Aorta (tissue), 5 donors: ENCODE measurements at places on chromosomes 3 and 15. TPM values are rescaled to one million over a fixed set of nuclear protein-coding genes. Genes with fewer than 3 reads are reported as not detected.

Gene C3orf80
- 0.49 TPM for total RNA-seq

Gene GHRL
- 1.6 TPM for total RNA-seq

Gene ZNF502
- total RNA-seq, result 5.9 TPM

DNA sequence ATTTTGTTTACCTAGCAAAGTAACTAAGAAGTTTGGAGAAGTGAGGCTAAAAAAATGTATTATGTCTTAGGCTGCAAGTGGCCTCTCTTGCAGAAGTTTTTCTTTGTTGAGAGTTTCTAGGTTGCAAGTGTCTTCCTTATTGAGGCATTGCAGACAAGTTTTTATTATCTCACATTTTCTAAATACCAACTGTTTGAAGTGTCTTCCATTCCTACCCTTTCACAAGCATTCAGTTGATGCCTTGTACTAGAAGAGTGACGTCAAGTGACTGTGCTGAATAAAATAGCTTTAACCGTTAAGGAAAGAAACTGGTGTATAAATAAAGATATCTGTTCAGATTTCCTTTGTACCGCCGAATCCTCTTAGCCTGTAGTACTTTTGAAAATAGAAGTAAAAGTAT lies 123.3 kb downstream of the ALCAM start:
- DNase-seq, result no peak

GRCh38 chr3:165439765-165440164 lies 243.6 kb upstream of the SLITRK3 start:
- DNase-seq, result no peak

GRCh38 chr3:45800611-45801010 lies 4.3 kb upstream of the SLC6A20 start:
- no peak for DNase-seq

- DNase-seq, result no peak
Measured at GRCh38 chr15:28086175-28086703, 12.9 kb downstream of the OCA2 start.

GRCh38 chr3:11514191-11514821 lies 129.4 kb downstream of the VGLL4 start:
- DNase-seq, result no peak

GRCh38 chr3:47536967-47537366 lies 23.5 kb upstream of the ELP6 start:
- no peak for DNase-seq

DNA sequence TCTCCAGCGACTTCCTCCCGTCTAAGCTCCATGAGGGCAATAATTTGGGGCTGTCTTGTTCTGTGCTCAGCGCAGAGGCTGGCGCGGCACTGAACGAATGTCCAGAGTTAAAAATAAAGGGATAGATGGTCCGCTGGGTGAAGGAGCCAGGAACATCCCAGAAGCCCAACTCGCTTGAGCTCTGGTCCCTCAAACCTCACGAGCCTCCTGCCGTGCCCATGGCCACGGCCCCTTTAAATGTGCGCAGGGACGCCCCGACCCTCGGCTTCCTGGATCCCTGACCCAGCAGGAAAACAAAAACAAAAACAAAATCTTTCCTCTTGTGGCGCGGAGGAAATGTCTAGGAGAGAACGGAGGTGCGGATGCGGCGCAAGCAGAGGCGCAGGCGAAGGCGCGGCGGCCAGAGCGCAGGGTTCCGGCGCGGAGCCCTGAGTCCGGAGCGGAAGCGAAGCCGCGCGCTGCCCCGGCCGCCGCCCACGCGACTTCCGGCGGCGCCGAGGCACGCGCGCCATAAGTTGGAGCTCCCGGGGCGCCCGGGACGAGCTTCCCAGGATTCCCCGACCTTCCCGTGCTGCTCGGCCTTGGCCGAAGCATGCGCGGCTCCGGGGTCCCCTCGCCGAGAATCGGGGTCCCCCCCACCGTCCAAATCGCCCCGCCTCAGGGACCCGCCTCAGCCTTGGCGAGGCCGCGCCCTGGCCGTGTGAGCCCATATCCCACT lies 52.9 kb upstream of the WNT7A start:
- DNase-seq, result no peak
